ENCODE measurements at places on chromosomes 5 and 9.

DNA sequence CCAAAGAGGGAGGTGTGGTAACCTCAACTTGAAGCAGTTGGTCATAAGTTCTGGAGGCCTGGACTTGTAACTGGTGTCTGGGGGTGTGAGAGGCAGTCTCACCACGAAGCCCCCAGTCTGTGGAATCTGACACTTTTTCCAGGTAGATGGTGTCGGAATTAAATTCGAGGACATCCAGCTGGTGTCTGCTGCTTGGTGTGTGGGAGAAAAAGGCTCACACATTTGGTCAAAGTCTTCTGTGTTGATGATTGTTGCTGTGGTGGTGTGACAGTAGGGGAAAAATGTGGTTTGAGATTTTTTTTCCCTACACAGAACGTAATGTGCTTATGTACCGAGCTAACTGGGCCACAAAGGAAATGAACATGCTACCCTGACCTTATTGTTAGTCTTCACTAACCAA lies 251.9 kb downstream of the MAT2B start:
- no peak for DNase-seq

GRCh38 chr5:138303372-138303771 lies 28.2 kb downstream of the CDC25C start:
- DNase-seq: no peak

GRCh38 chr5:73066466-73066865 lies 53.9 kb upstream of the TMEM171 start:
- DNase-seq: no peak

DNA sequence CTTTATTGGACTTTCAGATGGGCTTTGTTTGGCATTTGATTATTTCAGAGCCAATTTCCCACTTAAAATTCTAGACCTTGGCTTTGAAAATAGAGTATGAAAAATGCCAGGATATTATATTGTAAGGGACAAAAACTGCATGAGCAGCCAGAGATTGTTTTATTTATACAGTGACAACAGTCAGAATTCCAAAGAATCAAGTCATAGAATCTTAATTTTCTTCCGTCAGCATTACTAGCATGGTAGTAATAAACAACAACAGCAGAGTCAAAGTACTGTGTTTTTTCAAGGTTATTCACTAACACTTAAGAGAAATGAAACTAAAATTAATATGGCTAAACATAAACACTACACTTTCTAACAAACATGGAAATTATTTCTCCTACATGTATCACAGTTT lies 52.2 kb downstream of the MLLT3 start:
- no peak for DNase-seq

DNA sequence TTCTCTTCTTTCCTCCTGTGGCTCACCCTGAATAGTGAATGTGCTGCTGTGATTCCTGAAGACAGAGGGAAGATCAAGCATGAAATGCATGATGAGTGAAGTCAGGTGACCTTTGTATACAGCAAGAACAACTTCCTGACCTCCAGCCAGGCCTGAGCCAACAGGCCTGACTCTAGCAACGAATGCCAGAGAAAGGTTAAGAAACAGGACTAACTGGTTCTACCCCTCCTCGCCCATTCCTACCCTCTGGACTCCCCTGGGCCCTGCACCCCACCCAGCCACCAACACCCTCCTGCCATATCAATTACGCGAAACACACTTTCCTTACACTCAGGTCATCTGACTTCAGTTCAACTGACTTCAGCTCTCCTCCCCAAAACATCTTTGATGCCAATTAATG lies 4.9 kb downstream of the SUSD1 start:
- no peak for DNase-seq

DNA sequence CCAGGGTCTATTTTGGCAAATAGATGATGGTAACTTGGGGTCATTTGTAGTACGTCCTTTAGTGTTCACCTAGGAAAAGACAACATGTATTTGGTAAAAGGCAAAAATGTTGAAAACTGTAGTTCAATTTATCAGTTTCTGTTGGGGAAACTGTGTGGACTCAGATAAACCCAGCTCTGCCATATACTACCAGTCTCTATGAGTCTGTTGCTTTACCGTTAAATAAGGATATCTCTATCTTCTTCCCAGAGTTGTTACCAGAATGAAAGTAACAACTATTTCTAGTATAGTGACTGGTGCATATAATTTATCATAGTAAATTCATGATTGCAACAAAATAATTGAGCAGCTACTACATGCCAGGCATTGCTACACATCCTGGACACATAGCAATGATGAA lies 3.8 kb upstream of the IQGAP2 start:
- DNase-seq: no peak

DNA sequence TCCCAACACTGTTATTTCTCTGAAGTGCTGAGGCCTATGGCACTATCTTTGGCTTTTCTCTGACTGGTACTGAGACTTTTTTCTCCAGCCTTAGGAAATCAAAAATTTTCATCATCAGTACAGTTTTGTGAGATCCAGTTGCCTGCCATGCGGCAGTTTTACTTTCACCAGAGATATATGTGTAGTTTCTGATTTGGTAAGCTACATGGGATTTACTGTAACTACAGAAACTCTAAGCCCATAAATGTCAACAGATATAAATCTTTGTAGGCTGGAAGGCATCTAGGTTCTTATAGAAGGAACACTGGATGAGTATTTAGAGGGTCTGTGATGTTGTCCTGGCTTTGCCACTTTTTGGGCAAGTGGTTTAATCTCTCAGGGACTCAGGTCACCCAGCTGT lies 69.0 kb downstream of the DOCK2 start:
- no peak for DNase-seq

GRCh38 chr9:26657958-26658357 lies 234.6 kb downstream of the CAAP1 start:
- no peak for DNase-seq

- no peak for DNase-seq
These were observed 287.8 kb upstream of the TUT7 start for GRCh38 chr9:86641970-86642369.

DNA sequence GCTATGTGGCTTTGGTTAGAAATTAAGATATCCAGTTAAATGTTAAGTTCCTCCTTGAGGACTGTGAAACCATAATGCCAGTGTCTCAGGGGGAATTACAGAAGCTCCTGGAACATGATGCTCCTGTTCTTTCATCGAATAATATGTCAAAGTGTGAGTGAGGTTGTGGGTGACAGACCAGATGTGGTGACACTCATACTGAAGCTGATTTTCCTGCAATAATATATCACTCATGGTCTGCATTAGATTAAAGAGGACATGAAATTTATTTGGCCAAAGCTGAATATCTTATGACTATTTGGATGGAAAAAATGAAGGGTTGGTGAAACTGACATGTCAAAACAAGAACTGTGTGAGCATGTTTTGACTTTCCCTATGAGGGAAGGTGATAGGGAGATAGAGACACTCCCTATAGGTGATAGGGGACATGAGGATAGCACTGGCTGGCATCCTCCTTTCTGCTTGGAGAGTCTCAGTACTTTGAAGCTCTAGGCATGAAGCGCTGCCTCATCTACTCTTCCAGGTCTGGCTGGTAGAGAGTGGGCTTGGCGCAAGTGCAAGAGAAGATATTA lies 173.5 kb downstream of the ARHGEF28 start:
- no peak for DNase-seq

DNA sequence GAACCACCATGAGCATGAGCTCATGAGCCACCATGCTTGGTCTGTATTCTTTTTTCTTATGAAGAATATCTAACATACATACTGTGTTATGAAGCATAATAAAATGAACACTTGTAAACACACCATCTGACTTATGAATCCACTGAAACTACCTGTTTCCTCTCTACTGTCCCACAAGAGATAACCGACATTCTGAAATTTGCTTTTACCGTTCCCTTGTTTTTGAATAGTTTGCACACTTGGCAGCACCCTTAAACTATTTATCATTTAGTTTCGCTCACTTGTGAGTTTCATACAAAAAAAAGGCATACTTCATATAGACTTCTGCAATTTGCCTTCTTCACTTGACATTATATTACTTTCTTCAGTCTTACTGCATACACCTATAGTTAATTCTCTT lies 8.9 kb downstream of the LARS1 start:
- DNase-seq: no peak

DNA sequence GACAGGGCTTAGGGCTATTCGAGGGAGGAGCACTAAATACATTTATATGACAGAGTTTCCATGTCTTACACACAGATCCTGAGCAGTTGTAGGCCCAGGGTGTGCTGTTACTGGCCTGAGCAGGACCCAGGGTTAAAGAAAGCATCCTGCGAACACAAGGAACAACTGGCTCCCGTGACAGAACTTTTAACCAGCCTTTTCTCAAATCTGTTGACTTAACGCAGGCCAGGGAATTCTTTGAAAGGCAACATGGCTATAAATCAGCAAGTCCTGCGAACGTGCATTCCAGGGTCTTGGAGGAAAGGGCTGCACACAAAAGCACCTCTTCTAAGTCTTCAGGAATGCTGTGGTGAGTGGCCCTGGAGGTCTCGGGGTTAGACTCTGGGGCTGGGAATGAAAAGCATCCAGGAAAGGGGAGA lies 45.2 kb upstream of the ANKRD55 start:
- no peak for DNase-seq

- no peak for DNase-seq
These were observed 11.4 kb upstream of the ASS1 start for GRCh38 chr9:130433168-130433946.

DNA sequence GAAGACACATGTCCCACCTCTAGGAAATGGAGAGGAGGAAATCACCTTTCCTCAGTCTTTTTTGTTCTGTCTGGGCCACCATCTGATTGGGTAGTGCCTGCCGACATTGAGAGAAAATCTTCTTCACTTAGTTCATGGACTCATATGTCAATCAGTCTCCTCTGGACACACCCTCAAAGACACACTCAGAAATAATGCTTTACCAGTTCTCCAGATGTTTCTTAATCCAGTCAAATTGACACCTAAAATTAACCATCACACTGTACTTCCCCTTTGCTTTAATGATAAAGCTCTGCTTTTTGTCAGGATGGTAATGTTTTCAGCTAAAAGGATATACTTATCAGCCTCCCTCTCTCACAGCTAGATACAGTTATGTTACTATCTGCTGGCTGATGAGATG lies 267.3 kb downstream of the CD180 start:
- no peak for DNase-seq

GRCh38 chr5:34691326-34691725 lies 35.2 kb downstream of the RAI14 start:
- DNase-seq: no peak

GRCh38 chr5:163190784-163191183 lies 246.6 kb upstream of the CCNG1 start:
- DNase-seq: no peak

DNA sequence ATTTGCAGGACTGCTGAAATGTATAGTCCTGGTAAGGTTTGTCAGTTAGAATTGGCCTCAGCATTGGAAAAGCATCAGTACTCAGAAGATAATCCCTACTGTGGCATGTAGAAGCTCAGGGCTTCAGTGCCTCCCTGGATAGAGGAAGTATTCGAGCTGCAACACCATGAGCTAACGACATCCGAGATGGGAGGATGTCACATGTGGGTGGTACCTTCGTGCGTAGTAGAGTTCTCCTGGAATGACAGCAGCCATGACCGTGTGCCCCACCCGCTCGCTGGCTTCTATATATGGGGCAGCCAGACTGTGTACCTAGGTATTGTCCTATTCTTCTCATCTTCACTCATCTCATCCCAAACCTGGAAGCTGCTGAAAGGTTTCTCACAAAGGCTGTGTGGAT lies 345.8 kb upstream of the KLF9 start:
- DNase-seq: no peak

GRCh38 chr9:133968966-133969617 lies 23.0 kb downstream of the VAV2 start:
- no peak for DNase-seq

- no peak for DNase-seq
These were observed 48.0 kb downstream of the LMX1B start for GRCh38 chr9:126661521-126662251.

DNA sequence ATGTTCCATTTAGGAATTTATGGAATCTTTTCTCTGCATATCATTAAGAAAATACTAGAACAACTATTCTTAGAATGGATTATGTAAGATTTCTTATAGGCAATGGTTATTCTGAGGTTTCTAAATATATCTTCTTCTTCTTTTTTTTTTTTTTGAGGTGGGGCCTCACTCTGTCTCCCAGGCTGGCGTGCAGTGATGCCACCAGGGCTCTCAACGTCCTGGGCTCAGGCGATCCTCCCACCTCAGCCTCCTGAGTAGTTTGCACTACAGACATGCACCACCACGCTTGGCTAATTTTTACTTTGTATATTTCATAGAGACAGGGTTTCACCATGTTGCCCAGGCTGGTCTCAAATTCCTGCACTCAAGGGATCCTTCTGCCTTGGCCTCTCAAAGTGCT lies 137.2 kb downstream of the SREK1 start:
- DNase-seq: no peak

GRCh38 chr5:142720641-142721271 lies 34.9 kb upstream of the FGF1 start:
- no peak for DNase-seq

- no peak for DNase-seq
These were observed 91.8 kb upstream of the GPR151 start for GRCh38 chr5:146607659-146608332.

GRCh38 chr5:132025403-132025971 lies 14.0 kb upstream of the ACSL6 start:
- DNase-seq: no peak

GRCh38 chr9:91433180-91433579 lies 9.5 kb upstream of the NFIL3 start:
- no peak for DNase-seq

DNA sequence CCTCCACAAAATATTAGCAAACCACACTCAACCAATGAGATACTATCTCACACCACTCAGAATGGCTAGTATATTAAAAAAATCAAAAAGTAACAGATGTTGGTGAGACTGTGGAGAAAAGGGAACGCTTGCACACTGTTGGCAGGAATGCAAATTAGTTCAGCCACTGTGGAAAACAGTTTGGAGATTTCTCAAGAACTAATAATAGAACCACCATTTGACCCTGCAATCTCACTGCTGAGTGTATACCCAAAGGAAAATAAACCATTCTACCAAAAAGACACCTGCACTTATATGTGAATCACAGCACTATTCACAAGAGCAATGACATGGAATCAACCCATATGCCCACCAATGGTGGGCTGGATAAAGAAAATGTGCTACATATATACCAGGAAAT lies 393.5 kb downstream of the PDE4D start:
- DNase-seq: no peak

- no peak for DNase-seq
These were observed 453.4 kb downstream of the DMAC1 start for GRCh38 chr9:7346144-7346543.

- DNase-seq: no peak
These were observed 40.1 kb upstream of the UBAC1 start for GRCh38 chr9:136001231-136001630.

All from stimulated activated CD4-positive, alpha-beta T cell treated with anti-CD3 and anti-CD28 coated beads, Interleukin-1b, Interleukin-23, amount 100 ng/mL, for 1 hour (primary cell).